Activated CD8-positive, alpha-beta memory T cell treated with anti-CD3 and anti-CD28 coated beads for 1 hour (primary cell): ENCODE measurements at places on chromosomes 1 and 21.
A peak's percentile ranks its signal among the peaks of the same experiment; 100 is the strongest.

DNA sequence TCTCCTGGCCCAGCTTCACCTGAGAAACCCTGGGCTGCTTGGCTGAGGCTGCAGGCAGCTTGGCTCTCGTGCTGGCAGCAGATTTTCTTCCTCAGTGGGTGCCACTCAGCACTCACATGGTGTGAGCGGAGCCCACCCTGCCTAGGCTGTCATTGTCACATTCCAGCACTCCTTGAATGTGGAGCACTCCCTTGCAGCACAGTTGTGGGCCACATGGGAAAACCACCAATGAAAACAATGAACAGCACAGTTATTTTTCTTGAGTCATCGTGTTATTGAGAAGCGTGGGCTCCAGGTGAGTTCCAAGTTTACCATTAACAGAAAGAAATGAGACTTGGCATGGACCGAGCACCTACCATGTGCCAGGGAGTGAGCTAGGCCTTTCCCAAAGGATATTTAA, 27.2 kb upstream of the TRIM67 start:
- no peak for DNase-seq

DNA sequence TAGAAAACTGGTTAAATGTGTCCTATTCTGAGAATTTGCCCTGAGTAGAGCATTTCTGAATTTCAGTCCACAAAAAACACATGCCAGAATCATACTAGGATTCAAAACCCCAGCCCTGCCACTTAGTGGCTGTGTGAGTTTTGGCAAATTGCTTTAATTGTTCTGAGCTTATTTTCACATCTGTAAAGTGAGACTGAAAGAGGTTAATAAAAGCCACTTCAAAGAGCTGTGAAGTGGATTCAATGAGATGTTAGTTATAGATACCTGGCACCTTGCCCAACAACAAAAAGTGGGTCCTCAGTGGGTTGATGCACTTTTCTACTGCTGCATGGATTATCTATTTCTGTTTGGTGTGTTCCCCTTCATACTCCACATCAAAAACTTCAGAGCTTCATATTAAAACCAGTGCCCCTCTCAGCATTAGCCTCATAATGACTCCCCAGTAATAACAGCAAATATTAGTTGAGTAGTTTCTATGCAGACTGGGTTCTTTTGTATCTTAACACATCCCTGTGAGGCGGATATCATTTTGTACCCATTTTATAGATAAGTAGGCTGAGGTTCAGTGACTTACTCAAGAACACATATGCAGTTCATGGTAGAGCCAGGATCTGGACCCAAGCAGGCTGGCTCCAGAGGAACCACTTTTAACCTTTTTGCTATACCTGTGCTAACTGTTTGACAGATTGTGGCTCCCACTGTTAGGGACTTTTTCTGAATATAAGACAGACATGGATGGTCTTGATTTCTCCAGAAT, 14.2 kb upstream of the ADORA3 start:
- no peak for DNase-seq

GRCh38 chr1:47705517-47706130, 267.8 kb downstream of the FOXD2 start:
- no peak for DNase-seq

- no peak for DNase-seq
These were observed 43.0 kb downstream of the TOR3A start for GRCh38 chr1:179124873-179125272.

DNA sequence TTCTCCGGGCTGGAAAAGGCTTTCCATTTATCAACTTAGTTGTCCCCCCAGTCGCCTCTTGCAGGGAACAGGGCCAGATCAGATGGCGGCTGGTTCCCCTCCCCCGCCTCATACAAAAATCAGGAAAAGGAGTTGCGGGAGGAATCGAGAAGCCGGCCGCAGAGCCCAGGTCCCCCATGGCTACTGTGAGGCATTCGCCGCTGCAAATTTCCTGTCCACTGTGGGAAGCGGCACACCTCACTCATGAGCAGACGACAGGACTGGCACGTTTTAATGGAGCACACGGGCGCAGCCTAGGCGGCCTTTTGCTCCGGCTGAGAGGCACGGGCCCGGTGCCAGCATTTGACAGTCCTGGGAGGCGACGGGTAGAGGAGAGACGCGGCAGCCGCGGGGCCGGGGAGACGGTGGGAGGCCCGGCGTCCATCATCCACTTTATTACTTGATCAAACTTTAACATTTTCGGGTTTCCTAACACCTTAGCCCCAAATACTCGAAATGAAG, 1.1 kb downstream of the GNG4 start:
- DNase-seq, result no peak

- no peak for DNase-seq
These were observed 179.9 kb downstream of the DPYD start for GRCh38 chr1:97740891-97741290.

DNA sequence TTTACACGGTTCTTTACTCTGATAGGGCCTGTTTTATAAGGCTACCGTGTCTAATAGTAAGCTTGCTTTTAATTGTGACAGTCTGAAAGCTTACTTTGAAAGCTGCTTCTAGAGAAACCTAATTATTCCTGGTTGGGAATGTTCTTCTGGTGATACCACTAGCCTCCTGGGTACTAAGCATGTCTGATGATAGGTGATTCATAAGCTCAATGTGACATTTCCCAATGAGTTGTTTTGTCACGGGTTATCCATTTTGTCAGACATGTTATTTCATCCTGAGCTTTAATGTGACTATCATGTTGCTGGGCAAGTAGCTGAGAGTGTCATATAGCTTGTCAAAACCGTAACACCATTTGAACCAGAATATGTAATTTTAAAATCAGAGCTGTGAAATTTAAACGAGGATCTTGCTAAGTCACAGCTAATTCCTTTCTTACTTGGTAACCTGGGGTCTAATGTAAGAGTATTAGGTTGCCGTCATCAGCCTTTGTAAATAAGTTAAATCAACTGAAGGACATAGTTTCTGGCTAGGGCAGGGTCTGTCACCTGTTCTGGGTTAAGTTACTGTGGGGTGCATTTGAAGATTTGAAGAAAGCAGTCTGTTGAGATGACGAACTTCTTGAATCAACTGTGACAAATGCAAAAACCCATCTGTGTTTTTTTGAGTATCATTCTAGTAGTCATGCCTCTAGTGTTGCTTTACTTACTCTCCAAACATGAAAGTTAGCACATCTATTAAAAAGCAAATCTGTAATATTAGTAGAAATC, 529.2 kb downstream of the USP25 start:
- DNase-seq, result no peak

- DNase-seq, result no peak
These were observed 9.2 kb upstream of the SARS1 start for GRCh38 chr1:109204484-109204883.

DNA sequence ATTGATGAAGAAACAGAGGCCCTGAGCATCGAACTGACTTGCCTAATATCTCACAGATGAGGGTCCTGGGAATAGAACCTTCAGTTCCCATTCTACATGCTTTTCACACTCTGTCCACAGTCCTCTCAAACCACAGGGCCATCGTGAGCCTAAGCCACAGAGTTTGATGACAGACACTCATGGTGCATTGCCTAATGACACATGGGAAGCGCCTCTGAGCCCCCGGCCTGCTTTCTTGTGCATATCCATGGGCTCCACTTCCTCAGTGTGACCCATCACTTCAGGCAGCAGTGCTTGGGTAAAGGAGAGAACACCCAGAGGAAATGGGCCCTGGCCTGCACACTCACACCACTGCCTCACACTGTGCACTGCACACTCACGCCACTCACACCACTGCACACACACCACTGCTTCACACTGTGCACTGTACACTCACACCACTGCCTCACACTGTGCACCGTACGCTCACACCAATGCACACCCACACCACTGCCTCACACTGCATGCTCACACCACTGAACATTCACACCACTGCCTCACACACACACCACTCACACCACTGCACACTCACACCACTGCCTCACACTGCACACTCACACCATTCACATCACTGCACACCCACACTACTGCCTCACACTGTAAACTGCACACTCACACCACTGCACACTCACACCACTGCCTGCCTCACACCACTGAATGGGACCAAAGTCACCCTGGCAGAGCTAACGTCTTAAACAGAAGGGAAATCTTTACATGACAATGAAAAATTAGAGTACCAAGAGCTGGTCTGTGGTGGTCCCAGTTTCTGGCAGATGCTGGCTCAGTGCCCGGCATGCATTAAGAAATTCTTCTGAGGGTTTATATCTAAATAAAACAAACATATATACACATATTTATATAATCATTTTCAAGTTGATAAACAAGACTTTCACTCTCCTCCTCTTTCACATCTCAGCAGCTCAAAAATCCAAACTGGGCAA, 53.0 kb downstream of the KANK4 start:
- no peak for DNase-seq

DNA sequence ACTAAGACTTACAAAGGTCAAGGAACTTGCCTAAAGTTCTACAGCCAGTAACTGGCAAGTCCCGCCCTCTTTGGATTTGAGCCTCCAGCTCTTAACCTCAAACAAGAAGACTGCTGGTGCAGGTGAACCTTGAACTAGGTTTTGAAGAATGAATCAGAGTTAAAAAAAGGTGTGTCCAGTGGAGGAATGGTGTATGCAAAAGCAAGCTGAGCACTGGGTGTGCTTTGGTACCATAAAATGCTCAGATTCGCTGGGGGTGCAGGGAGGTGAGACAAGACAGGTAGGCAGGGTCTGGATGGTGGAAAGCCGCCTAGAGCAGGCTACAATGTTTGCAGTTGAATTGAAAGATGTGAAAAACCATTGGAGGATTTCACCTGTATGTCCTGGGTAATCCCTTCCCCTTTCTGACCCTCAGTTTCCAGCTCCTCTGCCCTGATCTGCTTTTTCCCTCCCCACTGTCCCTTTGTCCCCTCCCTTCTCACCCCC, 39.8 kb downstream of the FOXD2 start:
- no peak for DNase-seq

- DNase-seq, result no peak
These were observed 562 bp upstream of the EPB41 start for GRCh38 chr1:28913786-28914227.

DNA sequence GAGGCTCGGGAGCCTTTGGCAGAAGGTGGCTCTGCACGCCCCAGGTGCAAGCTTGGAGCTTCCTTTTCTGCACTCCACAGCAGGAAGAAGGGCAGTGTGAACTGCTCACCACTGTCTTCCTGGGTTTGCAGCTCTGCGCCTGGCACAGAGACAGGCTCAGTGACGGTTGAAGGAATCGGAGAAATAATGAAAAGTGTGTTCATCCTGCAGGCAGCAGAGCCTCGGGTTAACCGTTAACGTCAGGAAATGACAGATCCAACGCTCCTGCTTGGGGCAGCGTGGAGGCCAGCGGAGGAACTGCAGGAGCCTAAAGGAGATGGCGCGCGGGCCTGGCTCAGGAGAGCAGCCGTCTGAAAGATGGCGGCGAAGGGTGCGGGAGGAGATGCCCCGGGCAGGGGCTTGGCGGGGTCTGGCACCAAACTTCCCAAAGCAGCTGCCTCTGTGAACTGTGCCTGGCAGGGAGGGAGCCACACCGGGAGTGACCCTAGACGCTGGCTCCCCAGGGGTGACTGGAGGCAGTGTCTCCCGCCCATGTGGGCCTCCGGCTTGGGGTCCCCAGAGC, 10.9 kb upstream of the SAMD11 start:
- DNase-seq, result no peak

GRCh38 chr1:37989361-37989930, 376 bp downstream of the SF3A3 start:
- no peak for DNase-seq

DNA sequence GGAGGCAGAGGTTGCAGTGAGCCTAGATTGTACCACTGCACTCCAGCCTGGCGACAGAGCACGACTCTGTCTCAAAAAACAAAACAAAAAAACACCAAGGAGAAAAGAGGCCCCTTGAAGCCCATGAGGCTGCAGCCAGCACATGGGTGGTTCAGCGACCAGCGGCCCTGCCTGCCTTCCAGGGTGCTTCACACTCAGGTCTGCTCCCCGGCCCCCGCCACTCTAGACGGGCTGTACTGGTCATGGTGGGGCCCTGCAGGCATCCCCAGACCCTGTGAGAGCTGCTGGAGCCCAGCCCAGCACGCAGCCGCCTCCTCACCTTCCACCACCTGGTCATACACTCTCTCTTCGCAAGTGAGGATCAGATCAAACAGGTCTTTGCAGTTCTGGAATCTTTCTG, 4.1 kb upstream of the TMEM240 start:
- no peak for DNase-seq

DNA sequence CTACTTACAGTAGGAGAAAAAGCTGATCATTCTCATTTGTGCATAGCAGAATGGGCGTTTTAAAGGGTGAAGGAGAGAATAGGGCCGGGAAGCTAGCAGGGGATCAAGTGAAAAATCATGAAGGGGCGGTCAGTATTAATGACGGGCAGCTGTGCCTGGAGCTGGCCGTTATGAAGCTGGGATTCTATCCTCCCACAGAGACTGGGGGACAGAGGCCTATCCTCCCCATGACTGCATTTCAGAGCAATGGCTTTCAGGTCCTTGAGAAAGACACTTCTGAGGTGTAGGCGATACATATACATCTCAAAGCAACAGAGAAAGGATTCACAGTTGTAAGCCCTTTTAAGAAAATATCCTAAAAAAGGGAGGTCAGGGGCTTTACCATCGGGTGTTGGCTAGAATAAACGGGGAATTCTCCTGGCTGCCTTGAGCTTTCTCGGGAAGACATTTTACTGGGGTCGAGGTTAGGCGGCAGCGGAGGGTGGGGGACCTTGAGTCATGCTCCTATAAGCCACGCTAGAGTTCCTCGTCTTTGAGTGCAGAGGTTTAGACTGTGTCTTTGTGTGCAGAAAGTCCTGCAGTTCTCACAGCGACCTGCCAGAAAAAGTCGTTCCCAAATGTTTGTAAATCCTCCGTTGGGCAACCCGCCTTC, 559 bp upstream of the MTARC2 start:
- DNase-seq, result no peak

- no peak for DNase-seq
These were observed 133.6 kb upstream of the ATP1B1 start for GRCh38 chr1:168972887-168973286.

GRCh38 chr1:161177112-161177935, at the start of gene B4GALT3:
Gene B4GALT3 (minus strand): TSS chr1:161177507. CDS start chr1:161176060, 1,447 bp downstream.
- peak; percentile 76 for DNase-seq

DNA sequence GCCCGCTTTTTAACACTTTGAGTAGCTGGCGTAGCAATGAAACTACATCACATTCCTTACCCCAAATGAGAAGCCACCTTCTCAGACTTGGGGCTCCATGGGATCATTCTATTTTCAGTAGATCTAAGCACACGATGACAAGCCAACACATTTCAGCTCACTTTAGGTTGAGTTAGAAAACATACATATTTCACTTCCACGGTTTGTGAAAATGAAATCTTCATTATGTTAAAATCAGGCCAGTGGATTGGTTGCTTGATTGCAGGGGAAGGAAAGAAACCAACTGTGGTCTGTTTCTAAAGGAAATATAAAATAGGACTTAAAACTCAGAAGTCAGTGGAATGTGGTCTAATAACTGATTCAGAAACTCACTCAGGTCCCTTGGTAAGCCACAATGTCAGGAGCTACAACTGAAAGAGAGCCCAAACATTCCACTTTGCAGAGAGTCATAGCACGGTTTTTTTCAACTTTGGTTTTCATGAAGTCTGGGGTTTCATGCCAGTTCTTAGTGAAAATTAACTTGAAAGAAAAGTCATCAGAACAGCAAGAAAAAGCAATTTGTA, 82.3 kb upstream of the TIAM1 start:
- DNase-seq, result no peak

- no peak for DNase-seq
These were observed 12.7 kb upstream of the CD101 start for GRCh38 chr1:116988908-116989307.

GRCh38 chr1:208318150-208318734, 74.1 kb upstream of the PLXNA2 start:
- DNase-seq, result no peak
